ENCODE measurements at places on chromosomes 2 and 18. TPM values are rescaled to one million over a fixed set of nuclear protein-coding genes. Genes with fewer than 3 reads are reported as not detected.

SCYGR4 gene
- not detected for total RNA-seq

DNA sequence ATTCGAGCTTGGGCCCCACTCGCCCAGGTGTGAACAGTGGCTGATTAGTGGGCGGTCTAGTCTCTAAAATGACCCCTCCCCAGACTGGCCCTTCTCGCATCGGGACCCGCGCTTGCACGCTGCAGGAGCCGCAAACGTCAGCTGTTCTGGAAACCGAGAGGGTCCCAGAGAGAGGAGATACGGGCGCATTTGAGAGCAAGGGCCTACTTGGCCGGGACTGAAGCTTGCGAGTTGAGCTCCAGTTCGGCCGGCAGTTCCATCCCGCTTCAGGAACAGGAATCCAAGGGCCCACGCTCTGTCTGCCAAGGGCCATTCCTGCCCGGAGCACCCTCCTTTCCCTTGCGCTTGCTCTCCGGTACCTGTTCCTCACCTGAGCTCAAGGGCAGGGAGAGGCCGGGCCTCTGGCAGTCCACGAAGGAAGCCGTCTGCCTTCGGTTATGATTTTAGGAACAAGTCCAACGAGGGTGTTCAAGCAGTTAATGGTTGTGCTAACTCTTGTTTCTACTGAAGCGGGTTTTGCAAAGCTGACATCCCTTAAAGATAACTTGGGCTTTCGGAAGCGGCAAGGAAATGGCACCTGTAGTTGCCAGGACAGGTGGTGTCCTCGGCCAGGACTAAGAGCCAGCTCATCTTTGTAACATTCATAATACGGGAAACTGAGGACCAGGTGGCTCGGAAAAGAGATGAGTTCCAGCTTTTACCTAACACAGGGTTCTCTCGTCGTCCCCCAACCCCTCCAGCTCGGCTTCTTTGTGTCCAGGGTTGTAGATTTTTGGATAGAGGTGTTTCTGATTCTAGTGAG, 3.9 kb upstream of the DLX1 start:
- no peak for DNase-seq
- H3K36me3 ChIP-seq: no peaks in the 10 kb centered on the region
- peaks cover 52% of the 10 kb centered on the region for H3K4me1 ChIP-seq
- H3K4me3 ChIP-seq: no peak overlapping the region
- H3K27me3 ChIP-seq: peaks cover 78% of the 10 kb centered on the region
- no peak overlapping the region for H3K27ac ChIP-seq

DNA sequence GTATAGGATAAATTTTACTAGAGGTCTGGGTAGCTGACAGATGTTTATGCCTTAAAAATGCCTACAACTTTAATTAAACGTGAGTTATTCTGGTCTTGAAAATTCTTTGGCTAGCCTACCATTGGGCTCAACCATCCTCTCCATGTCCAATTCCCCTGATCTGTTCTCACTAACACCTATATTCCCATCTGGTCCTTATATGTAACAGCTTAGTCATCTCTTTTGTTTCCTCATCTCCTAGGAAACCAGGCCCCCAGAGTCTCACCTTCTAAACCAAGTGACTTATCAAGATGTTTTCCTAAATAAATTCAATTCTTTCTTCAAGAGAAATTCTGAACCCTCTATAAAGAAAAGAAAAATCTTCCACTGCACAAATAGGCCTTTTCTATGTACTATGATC, 148.5 kb downstream of the TTC32 start:
- DNase-seq: no peak
- H3K4me1 ChIP-seq: no peaks in the 10 kb centered on the region
- peaks cover 10% of the 10 kb centered on the region for H3K27me3 ChIP-seq

GRCh38 chr2:99084256-99084655, 57.3 kb upstream of the C2orf15 start:
- peaks cover 3% of the 10 kb centered on the region for H3K4me1 ChIP-seq
- H3K27ac ChIP-seq: no peak overlapping the region
- H3K27me3 ChIP-seq: no peaks in the 10 kb centered on the region

GRCh38 chr2:10668402-10669012, 21.3 kb downstream of the NOL10 start:
- H3K4me1 ChIP-seq: no peaks in the 10 kb centered on the region
- peaks cover 42% of the 10 kb centered on the region for H3K36me3 ChIP-seq

All from T-cell (primary cell).